ENCODE measurements at places on chromosomes 4 and X.

DNA sequence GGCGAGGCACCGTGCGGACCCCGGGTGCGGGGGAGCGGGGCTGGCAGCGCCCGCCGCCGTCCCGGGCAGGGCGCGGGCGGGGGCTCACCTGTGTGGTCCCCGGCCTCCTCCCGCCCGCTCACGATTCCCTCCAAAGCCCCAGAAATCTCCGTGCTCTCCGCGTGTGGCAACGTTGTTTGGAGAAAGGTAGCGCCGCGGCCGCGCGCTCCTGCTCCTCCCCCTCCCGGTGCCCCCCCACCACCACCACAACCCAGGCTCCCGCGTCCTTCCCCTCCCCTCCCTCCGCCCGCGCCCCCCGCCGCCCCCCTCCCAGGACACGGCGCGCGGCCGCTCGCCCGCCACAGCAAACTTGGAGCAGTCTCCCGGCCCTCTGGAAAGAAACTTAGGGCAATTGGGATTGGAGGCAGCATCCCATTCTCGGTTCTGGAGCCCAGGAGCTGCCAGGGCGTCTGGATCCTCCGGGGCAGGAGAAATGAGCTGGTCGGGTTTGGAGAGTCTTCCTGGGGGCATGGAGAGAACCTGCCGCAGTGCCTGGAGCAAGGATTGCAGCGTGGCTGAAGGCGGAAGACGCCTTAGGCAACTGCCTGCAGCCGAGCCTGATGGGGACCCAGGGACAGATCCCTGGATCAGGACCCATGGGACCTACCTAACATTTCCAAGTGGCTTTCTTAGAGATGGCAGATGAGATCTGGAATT, 855 bp downstream of the KLF3 start:
- DNase-seq = peak; percentile 37

DNA sequence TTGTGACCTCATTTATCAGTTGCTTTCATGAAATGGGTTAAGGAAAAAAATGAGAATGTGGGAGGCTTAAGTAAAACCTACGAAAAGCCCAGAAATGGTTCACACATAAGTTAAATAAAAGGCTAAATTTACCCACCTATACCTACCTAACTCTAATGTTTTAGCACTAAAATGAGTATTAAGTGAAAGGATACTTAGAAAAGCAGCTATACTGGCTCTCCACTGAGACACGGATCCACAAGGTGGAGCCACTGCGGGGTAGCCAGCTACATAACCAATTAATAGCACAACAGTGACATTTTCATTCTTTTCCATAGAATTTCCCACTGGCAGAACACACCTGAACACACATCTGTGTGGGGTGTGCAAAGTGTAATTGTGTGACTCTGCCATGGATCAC, 101.9 kb downstream of the MAML3 start:
- peak; percentile 15 for DNase-seq

DNA sequence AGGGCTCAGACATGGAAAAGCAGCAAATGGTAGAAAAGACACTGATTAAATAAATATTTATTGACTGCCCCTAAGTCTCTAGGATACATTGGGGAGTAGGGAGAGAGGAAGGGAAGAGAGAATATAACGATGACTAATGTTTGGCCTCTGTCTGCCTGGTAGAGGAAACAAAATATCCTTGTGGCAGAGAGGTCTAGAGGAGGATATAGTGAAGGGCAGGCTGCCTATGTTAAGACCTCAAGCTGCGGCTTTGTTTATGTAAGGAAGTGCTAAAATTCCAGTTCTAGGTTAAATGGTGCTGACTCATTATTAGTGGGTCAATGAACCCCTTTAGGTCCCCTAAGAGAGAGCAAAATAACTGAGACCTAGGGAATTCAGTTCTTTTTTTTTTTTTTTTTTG, 427.3 kb upstream of the FTHL17 start:
- no peak for DNase-seq

DNA sequence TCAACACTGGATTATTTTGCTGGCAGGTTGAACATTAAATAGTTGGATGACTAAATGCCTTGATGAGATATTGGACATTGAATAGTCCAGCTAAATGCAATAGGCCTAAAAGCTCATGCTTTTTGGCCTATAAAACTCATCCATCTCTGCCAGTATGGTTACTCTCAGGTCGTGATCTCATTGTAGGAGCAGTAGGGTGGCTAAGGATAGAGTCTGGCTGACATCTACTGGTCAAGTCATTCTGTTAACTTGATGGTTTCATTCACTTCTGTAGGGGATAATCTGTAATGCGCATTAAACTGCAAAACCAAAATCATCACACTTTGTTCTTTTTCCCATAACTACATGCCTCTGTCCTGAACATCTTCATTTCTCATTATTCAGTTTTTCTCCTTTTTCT, 227.0 kb downstream of the DKK2 start:
- DNase-seq = no peak

Measured in T-cell (primary cell).